ENCODE measurements at places on chromosomes 5 and 9.

DNA sequence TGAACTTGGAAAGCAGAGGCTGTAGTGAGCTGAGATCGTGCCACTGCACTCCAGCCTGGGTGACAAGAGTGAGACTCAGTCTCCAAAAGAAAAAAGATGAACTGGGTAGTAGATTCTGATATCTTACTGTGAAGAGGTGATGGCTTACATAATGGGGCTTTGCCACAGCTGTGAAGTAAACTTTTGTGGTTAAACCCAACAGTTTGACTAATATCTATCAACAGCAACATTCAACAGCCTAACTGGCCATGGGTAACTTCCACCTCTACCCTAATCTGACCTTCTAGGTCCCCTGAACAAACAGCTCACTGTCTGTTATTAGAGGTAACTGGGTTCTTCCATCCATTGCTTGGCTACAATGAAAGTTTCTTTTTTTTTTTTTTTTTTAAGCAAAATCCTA is 52.1 kb downstream of the TLE1 start:
- H3K27ac ChIP-seq = no peak overlapping the region
- peaks cover 6% of the 10 kb centered on the region for H3K36me3 ChIP-seq
- H3K4me1 ChIP-seq = no peaks in the 10 kb centered on the region
- DNase-seq = no peak
- H3K4me3 ChIP-seq = no peak overlapping the region
- no peaks in the 10 kb centered on the region for H3K27me3 ChIP-seq

DNA sequence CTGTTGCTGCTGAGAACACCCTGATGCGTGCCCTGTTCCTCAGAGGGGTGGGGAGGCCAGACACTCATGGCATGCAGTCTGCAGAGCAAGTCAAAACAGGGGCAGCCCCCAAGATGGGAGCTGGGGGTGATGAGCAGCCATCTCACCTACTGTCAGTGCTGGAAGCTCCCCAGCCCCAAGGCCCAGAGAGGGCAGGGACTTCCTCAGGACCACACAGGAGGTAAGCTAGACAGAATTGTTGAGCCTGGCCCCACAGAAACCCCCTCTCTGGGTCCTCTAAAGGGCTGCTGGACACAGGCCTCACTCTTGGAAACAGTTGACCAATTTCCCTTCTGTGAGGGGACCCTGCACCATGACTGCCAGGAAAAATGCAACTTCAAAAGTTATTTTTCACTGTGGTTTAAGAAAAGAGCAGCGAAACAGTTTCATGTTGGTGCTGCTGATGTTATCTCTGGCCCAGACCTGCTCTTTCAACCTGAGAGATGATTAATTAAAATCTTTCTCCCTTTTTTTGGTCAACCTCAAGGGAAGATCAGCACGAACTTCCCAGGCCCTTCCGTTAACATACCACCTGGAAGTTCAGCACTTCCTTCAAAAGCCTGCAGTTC is 9.6 kb downstream of the CSF2 start:
- DNase-seq = no peak
- H3K36me3 ChIP-seq = no peaks in the 10 kb centered on the region
- no peak overlapping the region for H3K27ac ChIP-seq
- H3K27me3 ChIP-seq = no peaks in the 10 kb centered on the region

- H3K4me3 ChIP-seq = no peak overlapping the region
- H3K27ac ChIP-seq = no peak overlapping the region
- H3K36me3 ChIP-seq = no peaks in the 10 kb centered on the region
- H3K4me1 ChIP-seq = no peaks in the 10 kb centered on the region
Measured at GRCh38 chr5:50873595-50874277, 207.3 kb downstream of the PARP8 start.

DNA sequence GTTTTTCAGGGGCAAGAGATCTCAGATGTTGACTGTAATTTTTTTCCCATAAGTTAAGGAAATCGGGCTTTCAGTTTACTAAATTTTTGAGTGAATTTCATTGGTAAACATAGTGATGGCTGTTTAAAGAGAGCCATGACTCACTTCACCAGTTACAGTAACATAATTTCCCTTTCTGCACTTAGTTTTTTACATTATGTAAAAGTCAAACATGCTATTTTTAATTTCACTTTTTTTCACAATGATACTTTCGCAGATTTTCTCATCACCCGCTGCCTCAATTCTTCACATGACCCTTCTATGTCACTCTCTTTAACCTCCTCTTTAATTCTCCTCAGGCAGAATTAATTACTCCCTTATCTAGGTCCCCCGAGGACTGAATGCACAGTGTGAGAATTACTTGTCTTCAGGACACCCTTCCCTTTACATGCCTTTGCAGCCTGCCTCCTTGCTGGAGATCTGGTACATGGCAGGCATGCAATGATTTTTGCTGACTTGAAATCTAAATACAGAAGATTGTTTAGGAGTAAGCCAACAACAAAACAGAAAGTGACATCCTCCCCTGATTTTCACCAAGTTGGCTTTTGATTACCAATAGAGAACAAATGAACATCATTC is 217.5 kb upstream of the S1PR3 start:
- no peaks in the 10 kb centered on the region for H3K27me3 ChIP-seq
- DNase-seq = no peak
- peaks cover 21% of the 10 kb centered on the region for H3K4me1 ChIP-seq

DNA sequence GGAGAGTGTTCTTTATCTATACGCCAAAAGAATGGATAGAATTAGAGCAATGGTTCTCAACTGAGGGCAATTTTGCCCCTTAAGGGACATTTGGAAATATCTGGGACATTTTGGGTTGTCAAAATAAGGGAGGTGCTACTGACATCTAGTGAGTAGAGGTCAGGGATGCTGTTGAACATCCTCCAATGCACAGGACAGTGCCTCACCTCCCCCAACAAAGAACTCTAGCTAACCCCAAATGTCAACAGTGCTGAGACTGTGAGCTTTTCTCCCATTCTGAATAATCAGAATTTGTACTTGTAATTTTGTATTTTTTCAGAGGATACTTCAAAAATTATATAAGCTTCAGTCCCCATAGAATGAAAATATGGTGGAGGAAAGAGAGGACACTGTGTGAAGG is 8.6 kb upstream of the SMC5 start:
- no peaks in the 10 kb centered on the region for H3K36me3 ChIP-seq
- DNase-seq = no peak
- H3K4me3 ChIP-seq = no peak overlapping the region
- H3K27me3 ChIP-seq = no peaks in the 10 kb centered on the region

GRCh38 chr5:146748533-146748932 is 130.0 kb downstream of the PPP2R2B start:
- H3K27me3 ChIP-seq = no peaks in the 10 kb centered on the region
- no peaks in the 10 kb centered on the region for H3K36me3 ChIP-seq
- no peak for DNase-seq
- H3K4me1 ChIP-seq = no peaks in the 10 kb centered on the region

DNA sequence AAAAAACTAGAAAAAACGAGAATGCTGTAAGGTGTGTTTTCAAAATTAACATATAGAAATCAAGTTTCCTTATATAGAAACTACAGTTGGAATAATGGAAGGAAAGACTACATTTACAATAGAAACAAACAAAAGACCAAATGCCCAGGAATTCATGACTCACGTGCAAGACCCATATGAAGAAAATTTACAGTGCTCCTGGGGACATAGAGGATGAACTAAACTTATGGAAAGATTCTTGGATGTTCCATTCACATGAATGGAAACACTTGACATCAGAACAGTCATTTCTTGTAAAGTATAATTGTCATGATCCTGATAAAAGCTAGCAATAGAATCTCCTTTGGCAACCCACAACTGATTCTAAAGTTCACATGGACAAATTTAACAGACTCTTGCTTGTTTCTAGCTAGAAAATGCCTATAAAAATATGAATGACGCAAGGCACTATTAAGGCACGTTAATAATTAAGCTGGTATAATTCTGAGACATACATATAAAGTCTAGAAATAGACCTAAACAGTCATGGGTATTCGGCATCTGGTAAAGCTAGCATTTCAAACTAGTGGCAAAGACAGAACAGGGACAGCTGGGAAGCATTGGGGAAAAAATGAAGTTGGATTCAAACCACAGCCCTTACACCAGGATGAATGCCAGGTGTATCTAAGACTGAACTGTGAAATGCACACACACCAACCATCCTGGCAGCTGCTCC is 5.1 kb upstream of the ZFP62 start:
- H3K27ac ChIP-seq = no peak overlapping the region
- no peaks in the 10 kb centered on the region for H3K36me3 ChIP-seq
- H3K4me1 ChIP-seq = no peaks in the 10 kb centered on the region
- no peak for DNase-seq
- H3K27me3 ChIP-seq = no peaks in the 10 kb centered on the region

DNA sequence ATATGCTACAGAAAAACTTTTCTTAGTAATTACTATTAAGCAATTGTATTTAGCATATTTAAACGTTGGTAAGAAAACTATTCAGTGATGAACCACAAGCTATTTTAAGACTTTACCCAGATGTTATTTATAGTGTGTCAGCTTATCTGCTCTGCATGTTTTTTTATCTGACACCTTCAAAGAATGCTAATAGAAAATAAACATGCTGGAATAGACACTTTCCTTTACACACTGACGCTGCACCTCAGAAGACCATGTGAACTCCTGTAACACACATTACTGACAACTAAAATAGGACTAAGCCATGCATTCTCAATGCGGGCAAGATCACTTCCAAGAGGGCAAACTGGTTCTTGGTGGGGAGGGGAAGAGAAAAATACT is 38.3 kb downstream of the FNIP1 start:
- no peaks in the 10 kb centered on the region for H3K27me3 ChIP-seq
- H3K4me3 ChIP-seq = no peak overlapping the region
- H3K36me3 ChIP-seq = no peaks in the 10 kb centered on the region
- no peak overlapping the region for H3K27ac ChIP-seq
- H3K4me1 ChIP-seq = peaks cover 44% of the 10 kb centered on the region

GRCh38 chr5:84961193-84961592 is 576.5 kb upstream of the EDIL3 start:
- no peaks in the 10 kb centered on the region for H3K27me3 ChIP-seq
- no peaks in the 10 kb centered on the region for H3K4me1 ChIP-seq
- H3K36me3 ChIP-seq = no peaks in the 10 kb centered on the region

DNA sequence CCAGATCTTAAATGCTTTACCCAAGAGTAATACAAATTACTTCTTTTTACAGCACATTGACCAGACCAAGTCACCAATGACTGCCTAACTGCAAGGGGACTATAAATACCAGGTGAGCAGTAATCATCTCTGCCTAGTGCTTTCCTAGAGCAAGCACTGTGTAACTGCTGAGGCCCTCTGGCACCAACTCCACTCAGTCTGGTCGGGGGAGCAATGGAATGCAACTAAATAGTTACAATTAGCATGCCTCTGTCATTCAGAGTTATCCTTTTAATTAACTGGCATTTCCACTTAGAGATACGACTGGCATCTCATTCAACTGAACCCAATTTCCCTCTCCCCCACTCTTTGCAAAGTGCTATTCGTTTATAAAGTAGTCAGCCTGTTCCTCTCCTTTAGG is 1309.1 kb upstream of the DMAC1 start:
- no peaks in the 10 kb centered on the region for H3K27me3 ChIP-seq
- DNase-seq = no peak
- H3K36me3 ChIP-seq = no peaks in the 10 kb centered on the region

GRCh38 chr5:107519900-107520354 is 150.8 kb downstream of the EFNA5 start:
- H3K4me3 ChIP-seq = no peak overlapping the region
- no peaks in the 10 kb centered on the region for H3K36me3 ChIP-seq
- H3K27ac ChIP-seq = no peak overlapping the region
- H3K27me3 ChIP-seq = no peaks in the 10 kb centered on the region

GRCh38 chr5:83608122-83608521 is 112.5 kb downstream of the HAPLN1 start:
- H3K4me3 ChIP-seq = no peak overlapping the region
- H3K27ac ChIP-seq = no peak overlapping the region

DNA sequence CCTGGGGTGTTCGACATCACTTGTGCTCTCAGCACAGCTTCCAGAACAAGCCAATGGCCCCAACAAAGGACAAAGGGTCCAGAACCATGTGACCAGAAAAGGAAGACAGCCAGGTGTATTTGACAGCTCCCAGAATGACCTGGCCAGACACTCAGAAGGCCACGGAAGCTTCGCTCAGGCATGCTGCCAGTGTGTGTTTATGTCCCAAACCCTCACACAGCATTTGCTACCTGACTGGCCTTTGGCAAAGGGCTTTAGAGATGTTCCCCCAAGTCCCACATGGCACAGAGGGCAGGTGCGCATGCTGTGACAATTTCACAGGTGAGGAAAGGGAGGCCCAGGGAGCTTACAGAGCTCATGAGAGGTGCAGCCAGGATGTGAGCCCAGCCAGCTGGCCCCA is 39.5 kb downstream of the MED10 start:
- H3K4me1 ChIP-seq = no peaks in the 10 kb centered on the region
- no peaks in the 10 kb centered on the region for H3K27me3 ChIP-seq
- DNase-seq = no peak
- no peaks in the 10 kb centered on the region for H3K36me3 ChIP-seq
- H3K27ac ChIP-seq = no peak overlapping the region

- no peak overlapping the region for H3K4me3 ChIP-seq
- no peak overlapping the region for H3K27ac ChIP-seq
- no peaks in the 10 kb centered on the region for H3K27me3 ChIP-seq
- peaks cover 24% of the 10 kb centered on the region for H3K4me1 ChIP-seq
- DNase-seq = no peak
Measured at GRCh38 chr9:33436445-33436844, 10.9 kb downstream of the AQP3 start.

DNA sequence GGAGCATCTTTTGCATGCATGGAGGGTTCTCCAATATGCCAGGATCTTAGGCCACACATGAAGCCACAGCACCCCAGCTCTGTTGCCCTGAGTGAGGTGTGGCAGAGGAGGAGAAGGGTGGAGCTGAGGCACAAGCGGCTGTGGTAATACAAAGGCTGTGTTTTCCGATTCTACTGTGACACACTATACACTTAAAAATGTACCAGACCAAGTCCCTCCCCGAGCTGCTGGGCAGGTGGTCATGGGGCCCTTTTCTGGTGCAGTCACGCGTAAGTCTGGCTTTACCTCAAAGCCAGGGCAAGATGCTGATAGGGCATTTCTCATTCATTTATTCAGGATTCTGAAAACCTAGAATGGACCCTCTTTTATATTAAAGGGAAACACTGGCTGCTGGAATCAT is 3.7 kb downstream of the ADGRV1 start:
- DNase-seq = no peak
- no peaks in the 10 kb centered on the region for H3K27me3 ChIP-seq
- H3K27ac ChIP-seq = no peak overlapping the region
- H3K4me3 ChIP-seq = no peak overlapping the region
- H3K4me1 ChIP-seq = peaks cover 13% of the 10 kb centered on the region

DNA sequence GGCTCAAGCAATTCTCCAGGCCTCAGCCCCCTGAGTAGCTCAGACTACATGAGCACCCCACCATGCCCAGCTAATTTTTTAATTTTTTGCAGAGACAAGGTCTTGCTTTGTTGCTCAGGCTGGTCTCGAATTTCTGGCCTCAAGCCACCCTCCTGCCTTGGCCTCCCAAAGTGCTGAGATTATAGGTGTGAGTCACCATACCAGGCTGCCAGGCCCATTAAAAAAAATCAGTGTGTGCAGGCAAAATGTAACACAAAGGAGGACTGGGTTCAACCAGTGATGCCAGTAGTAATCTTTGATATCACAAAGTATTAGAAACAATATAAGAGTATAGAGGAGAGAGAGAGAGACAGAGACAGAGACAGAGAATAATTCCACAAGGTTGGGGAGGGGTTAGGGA is 322.7 kb downstream of the MSX2 start:
- no peaks in the 10 kb centered on the region for H3K4me1 ChIP-seq
- H3K4me3 ChIP-seq = no peak overlapping the region
- no peak for DNase-seq
- H3K36me3 ChIP-seq = no peaks in the 10 kb centered on the region

GRCh38 chr9:121892706-121893105 is 200.4 kb downstream of the TTLL11 start:
- no peak for DNase-seq
- H3K4me1 ChIP-seq = peaks cover 5% of the 10 kb centered on the region
- H3K36me3 ChIP-seq = no peaks in the 10 kb centered on the region
- no peak overlapping the region for H3K4me3 ChIP-seq
- no peaks in the 10 kb centered on the region for H3K27me3 ChIP-seq
- H3K27ac ChIP-seq = no peak overlapping the region
